ENCODE measurements at places on chromosomes 11 and 22. TPM values are rescaled to one million over a fixed set of nuclear protein-coding genes. Genes with fewer than 3 reads are reported as not detected.

The ANO9 gene
- total RNA-seq, result not detected

The CRYAB gene
- total RNA-seq, result 34.2 TPM

The PNPLA3 gene
- 5.5 TPM for total RNA-seq

The TUG1 gene
- 58.4 TPM for total RNA-seq

The SPDYC gene
- not detected for total RNA-seq

The PHLDA2 gene
- total RNA-seq, result 5.8 TPM

The TPBGL gene
- under 0.01 TPM for total RNA-seq

The IGSF9B gene
- total RNA-seq, result 2.2 TPM

The CHRM1 gene
- not detected for total RNA-seq

The HIRA gene
- total RNA-seq, result 26.7 TPM

The OVCH2 gene
- total RNA-seq, result not detected

The CRACR2B gene
- 0.78 TPM for total RNA-seq

The H19 gene
- 65.2 TPM for total RNA-seq

The MFRP gene
- total RNA-seq, result not detected

The PSMC3 gene
- 86.9 TPM for total RNA-seq

The SIPA1 gene
- total RNA-seq, result 23.3 TPM

The MS4A7 gene
- total RNA-seq, result not detected

The OR8A1 gene
- not detected for total RNA-seq

The RIMBP3C gene
- not detected for total RNA-seq

The MAML2 gene
- total RNA-seq, result 20.9 TPM

The SHANK2 gene
- 1.8 TPM for total RNA-seq

The STIM1 gene
- 48.1 TPM for total RNA-seq

The KRTAP5-11 gene
- total RNA-seq, result not detected

The VPREB3 gene
- total RNA-seq, result not detected

The GRM5 gene
- total RNA-seq, result 0.10 TPM

The NCR3LG1 gene
- 8.4 TPM for total RNA-seq

The GDPD4 gene
- not detected for total RNA-seq
